NCI-H2081 treated with DMSO at 0.1 percent for 48 hours (cell line): ENCODE measurements at places on chromosomes 6 and 20.

- no peak for DNase-seq
These were observed 59.9 kb downstream of the TRAM2 start for GRCh38 chr6:52516943-52517342.

DNA sequence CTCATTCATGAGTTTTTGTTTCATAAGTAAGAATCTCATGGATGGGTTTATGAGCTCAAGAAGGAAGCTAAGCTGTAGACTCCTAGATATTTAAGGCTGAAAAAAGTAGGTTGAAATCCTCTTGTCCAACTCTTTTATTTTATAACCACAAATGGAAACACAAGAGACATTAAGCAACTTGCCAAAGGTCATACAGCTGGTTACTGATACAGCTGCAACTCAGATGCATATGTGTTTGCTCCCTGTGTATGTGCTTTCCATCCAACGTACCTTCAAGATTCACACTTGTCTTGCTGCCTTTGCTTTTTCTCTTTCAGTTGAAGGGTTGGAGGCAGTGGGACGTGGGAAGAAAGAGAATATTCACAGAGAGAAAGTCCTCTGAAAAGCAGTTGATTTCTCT is 153.5 kb upstream of the STMND1 start:
- DNase-seq, result no peak

DNA sequence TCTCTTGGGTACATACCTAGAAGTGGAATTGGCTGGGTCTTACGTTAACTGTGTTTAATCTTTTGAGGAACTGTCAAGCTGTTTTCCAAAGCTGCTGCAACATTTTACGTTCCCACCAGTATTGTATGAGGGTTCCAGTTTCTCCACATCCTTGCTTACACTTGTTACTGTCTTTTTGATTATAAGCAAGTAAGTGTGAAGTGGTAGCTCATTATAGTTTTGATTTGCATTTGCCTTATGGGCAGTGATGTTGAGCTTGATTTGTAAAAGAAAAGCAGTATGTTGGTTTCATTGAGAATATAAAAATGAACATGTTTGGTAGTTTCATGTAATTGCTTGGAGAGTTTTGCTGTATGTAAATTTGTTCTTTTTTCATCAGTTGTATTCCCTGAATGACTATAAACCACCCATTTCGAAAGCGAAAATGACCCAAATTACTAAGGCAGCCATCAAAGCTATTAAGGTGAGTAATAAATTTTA is 40.4 kb downstream of the SCAF8 start:
- no peak for DNase-seq

DNA sequence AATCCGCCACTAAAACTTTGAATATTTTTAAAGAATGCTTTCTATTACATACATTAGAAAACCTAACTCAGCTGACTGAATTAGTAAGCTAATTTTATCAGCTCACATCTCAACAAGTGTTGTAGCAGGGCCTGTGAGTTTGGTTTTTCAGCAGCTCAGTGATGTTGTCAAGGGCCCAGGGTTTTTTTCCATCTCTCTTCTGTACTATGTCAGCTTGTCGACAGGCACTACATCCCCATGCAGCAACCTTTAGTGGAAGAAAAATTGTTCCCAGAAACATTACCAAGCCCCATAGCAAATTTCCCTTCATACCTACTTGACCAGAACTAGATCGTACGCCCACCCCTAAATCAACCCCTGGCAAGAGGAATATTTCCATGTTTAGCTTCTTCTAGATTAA is 170.3 kb upstream of the TNFAIP3 start:
- no peak for DNase-seq

DNA sequence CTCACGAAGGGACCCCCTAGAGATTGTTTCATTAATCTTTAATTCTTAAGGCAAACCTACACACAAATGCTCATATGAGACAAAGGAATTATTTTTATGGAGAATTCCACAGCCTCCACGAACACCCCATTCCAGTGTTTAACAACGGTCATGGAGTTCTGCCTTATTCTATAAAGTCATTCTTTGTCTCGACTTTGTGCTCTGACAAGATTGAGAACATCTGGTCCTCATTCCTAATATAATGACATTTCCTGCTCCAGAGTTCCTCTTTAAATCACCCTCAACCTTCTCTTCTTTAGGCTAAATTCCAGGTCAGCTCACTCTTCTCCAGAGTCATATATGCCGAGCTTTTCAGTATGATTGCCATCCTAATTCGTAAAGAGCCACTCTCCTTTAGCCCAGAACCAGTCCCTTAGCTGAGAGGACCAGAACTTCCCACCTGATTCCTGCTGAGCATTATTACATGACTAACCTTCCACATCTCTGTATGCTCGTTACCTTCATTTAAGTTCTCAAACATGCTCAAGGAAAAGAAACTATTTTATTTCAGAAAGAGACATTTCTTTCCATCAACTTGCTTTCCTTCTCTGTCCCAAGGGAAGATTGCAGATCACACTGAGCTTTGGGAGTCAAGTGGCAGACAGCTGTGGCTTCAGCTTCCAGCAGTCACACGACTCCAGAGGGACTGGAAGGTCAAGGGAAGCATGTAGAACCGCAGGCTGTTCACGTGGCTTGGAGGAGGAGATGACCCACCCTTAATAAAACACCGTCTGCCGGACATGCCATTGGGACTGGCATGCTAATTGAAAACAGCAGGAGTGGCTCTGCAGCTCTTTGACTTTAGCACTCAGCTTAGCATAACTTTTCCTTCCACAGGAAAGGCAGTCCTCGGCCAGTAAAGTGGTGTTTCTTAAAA is 467.1 kb upstream of the HSF2 start:
- DNase-seq, result no peak

GRCh38 chr6:158560836-158561320 is 987 bp downstream of the TMEM181 start:
- no peak for DNase-seq

DNA sequence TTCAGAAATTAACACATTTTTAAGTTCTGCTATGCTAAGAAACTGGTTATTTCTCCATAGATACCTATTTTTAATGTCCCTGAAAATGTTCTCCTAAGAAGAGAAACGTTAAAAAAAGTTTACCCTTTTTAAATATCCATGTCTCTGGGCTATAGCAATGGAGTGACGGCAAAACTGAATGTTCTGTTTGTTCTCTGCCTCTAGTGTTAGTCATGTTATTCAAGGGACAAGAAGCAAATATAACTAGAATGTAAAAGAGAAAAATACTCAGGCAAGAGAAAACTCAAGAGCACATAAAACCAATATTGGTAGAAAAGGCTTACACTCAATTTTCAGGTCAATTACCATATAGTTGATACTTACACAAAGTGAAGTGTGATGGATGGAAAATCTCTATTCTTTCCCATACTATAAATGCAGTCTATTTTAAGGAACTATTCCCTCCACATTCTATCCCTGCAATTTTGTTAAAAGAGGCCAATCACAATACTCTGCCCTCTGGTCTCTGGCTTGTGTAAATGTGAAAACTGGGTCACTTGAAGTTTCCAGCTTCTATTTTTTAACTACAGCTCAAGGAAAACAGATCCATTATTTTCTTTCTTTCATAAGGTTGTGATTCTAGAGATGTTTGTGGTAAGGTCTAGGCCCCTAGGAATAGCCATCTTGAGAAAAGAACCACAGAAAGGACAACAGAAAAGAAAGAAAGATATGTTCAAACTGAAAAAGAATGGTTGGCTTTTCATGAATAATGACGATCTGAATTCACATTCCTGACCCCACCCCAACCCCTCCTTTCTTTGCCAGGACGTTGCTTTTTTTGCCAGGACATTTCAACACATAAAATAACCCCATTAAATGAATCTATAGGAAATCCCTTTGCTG is 200.3 kb upstream of the FAM83B start:
- DNase-seq, result no peak

DNA sequence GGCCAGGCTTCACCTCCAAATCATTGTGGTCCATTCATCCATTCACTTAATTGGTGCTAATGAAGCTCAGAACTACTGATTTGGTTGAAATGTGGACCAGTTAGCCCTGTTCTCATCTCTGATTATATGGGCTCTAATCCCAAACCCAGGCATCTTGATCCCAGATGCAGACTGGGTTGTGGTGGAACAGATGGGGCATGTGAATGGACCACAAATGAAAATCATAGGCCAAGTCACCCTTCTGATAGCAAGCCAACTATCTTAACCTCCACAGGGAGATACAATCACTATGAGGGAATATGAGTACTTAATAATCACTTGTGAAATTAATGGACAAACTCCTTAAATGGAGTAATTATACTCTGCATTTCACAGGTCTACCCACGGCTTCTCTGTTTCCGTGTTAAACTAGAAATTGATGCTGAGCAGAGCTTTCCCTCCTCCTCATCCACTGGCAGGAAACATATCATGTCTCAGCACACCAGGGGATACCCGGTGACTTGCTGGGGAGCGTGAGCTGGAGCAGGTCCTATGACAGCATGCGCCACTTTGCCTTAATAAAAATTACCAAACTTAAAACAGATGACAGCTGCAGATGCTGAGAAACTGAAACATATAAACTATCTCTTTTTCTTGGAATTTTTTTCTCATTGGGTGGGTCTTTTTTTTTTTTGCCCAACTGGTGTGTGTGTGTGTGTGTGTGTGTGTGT is 108.8 kb upstream of the HEY2 start:
- DNase-seq, result no peak

DNA sequence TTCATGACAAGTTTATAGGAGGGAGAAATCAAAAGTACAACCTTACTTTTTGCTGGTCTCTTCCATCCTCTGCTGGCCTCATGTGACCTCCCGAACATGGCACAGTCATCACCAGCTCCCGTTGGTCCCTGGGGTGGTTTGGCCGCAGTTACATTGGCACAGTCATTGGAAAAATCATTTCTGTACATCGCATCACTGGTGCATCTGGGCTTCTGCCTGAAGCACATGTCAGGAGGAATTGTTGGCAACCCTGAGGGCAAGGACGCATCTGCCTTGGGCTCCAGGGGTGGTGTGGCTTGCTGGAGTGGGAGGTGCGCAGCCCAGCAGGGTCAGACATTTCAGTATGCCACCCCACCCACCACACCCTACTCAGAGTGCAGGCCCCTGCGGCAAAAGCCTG is 162.9 kb upstream of the SLC24A3 start:
- DNase-seq, result no peak

DNA sequence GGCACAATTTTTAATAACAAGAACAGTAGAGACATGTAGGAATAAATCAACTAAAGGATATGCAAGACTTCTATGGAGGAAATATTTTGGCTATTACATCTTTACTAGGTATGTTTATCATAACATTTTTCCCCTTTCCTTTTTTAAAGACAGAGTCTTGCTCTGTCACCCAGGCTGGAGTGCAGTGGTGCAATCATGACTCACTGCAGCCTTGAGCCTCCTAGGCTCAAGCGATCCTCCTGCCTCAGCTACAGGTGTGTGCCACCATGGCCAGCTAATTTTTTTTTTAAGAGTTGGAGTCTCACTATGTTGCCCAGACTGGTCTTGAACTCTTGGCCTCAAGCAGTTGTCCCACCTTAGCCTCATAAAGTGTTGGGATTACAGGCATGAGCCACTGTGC is 37.0 kb downstream of the AKAP7 start:
- DNase-seq, result no peak

GRCh38 chr20:2093159-2093781 is 8.4 kb upstream of the STK35 start:
- no peak for DNase-seq

DNA sequence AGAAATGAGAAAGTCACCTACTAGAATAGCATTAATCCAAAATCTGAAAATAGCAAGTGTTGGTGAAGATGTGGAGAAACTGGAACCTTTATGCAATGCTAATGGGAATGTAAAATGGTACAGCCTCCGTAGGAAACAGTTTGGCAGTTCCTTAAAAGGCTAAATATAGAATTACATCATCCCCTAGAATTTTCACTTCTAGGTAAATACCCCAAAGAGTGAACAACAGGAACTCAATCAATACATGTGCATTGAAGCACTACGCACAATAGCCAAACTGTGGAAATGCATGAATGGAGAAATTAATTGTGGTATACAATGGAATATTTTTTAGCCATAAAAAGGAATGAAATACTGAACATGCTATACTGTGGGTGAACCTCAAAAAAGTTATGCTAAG is 982.0 kb upstream of the FLRT3 start:
- DNase-seq, result no peak

DNA sequence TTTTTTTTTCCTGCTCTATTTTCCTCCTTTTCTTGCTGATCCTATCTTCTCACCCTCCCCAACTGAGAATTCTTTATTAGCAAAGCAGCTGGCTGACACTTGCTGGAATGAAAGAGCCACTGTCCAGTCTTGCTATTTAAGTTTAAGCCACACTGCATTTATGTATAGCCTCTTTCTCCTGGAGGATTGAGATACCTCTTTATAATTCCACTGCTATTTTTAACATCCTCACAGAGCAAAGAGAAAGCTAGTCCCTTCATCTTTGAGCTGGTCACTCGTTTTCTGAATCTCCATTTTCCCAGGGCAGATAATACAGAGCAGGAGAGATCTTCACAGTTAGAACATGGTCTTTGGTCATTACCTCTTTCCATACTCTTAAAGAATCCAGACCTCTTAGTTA is 36.0 kb upstream of the EEF1A1 start:
- no peak for DNase-seq

- DNase-seq, result no peak
These were observed 46.1 kb upstream of the ARFGEF2 start for GRCh38 chr20:48875233-48875913.

DNA sequence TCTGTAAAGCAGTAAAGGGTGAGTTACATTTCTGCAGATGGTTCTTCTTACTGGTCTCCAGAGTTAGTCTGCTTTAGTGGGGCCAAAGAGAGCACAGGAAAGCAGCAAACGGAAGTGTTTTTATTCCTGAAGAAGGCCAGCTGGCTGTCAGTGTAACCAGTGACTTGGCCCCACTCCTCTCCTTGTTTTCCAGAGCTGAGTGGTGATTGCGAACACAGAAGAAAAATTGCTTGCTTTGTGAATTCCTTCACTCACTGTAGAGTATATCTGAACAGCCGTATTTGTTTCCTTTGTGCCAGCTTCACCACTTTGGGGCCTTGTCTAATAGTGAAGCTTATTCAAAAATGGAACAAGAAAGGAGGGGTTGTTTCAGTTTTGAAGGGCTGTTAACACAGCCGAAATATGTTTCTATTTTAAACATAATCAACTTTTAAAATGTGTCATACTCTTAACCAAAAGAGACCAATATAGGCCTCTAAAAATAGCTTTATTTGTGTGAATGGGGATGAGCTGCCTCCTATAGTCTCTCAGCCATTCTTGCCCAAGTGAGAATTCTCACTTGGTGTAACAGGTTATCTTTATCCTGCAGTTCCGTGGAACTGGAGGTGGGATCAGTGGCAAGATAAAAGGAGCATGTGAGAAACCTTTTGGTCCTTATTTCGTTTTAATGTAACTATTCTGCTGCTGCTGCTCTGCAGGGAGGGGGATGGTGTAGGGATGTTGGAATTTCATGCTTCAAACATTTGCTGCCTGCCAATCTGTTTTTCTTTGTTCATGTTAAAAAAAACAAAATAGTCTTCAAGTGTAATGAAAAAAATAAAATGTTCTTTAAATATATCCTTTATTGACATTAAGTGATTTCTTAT is 37.8 kb downstream of the ZC2HC1B start:
- no peak for DNase-seq

GRCh38 chr20:62651285-62652021 is 9.2 kb downstream of the SLCO4A1 start:
- no peak for DNase-seq

GRCh38 chr6:112413780-112414179 is 66.7 kb downstream of the RFPL4B start:
- DNase-seq, result no peak
